ENCODE measurements at places on chromosomes 11 and 22. TPM values are rescaled to one million over a fixed set of nuclear protein-coding genes. Genes with fewer than 3 reads are reported as not detected.

GRCh38 chr22:49956914-49957825 is 3.4 kb upstream of the PIM3 start:
- H3K27ac ChIP-seq = peak overlapping the region; percentile 22
- peaks cover 4% of the 10 kb centered on the region for H3K36me3 ChIP-seq
- no peak for DNase-seq
- H3K4me3 ChIP-seq = no peak overlapping the region
- H3K4me1 ChIP-seq = peaks cover 42% of the 10 kb centered on the region
- no peaks in the 10 kb centered on the region for H3K27me3 ChIP-seq

- no peaks in the 10 kb centered on the region for H3K27me3 ChIP-seq
- peak overlapping the region; percentile 94 for H3K27ac ChIP-seq
Measured at GRCh38 chr22:26525946-26526564, 13.8 kb upstream of the TFIP11 start.

- H3K4me3 ChIP-seq = no peak overlapping the region
- no peak for DNase-seq
- no peaks in the 10 kb centered on the region for H3K27me3 ChIP-seq
- peaks cover 3% of the 10 kb centered on the region for H3K4me1 ChIP-seq
- no peaks in the 10 kb centered on the region for H3K36me3 ChIP-seq
Measured at GRCh38 chr11:11731311-11732083, 109.7 kb upstream of the GALNT18 start.

DNA sequence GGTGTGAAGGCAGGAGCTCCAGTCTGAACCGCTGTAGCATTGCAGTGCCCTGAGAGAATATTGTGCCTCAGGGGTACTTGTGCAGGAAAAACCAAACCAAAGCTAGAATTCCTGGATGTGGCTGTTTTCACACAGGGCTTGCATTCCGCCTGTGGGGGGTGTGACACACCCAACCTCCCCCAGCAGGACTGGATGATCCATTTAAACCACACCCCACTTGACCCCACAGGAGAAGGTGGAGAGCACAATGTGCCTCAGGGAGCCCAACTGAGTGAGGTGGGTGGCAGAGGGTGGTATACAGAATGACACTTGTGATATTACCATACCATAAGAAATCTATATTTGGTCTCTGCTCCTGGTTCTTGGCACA is 66.9 kb upstream of the SLC22A12 start:
- no peaks in the 10 kb centered on the region for H3K36me3 ChIP-seq
- H3K27ac ChIP-seq = no peak overlapping the region
- no peak overlapping the region for H3K4me3 ChIP-seq
- H3K27me3 ChIP-seq = peaks cover 22% of the 10 kb centered on the region
- H3K4me1 ChIP-seq = no peaks in the 10 kb centered on the region
- DNase-seq = no peak

Gene ARHGAP8
- not detected for total RNA-seq
